ENCODE measurements at places on chromosomes 2 and 18.

GRCh38 chr2:49288902-49289700 is 134.8 kb upstream of the FSHR start:
- peak; percentile 1 for DNase-seq

DNA sequence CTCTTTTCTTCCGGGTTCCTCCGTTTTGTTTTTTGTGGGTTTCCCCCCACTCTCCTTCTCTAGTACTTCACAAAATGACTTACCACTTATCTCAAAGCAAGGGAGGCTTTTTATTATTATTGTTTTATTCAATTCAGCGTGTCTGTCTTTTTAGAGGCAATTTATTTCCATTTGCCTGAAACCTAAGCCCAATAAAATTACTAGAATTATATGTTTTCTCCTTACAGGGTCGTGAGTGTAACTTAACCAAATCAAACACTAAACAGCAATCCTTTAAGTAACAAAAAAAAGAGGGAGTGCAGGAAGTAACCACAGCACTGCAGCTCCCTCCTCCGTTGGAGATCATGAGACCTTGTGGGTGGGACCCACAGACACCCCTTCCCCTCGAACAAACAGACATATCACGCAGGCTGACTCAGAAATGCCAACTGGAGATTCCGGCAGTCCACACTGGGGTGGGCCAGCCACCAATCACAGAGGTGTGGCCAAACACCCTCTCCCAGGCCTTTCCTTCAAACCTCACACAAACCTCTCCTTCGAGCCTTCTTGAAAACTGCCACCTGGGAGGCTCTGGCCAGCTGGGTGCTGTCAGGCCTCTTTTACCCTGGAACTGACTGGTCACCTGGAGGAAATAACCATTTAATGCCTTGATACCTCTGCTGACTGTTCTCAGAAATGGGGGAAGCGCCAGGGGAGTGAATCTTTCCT is 207.1 kb upstream of the SMAD2 start:
- DNase-seq = peak; percentile 66

DNA sequence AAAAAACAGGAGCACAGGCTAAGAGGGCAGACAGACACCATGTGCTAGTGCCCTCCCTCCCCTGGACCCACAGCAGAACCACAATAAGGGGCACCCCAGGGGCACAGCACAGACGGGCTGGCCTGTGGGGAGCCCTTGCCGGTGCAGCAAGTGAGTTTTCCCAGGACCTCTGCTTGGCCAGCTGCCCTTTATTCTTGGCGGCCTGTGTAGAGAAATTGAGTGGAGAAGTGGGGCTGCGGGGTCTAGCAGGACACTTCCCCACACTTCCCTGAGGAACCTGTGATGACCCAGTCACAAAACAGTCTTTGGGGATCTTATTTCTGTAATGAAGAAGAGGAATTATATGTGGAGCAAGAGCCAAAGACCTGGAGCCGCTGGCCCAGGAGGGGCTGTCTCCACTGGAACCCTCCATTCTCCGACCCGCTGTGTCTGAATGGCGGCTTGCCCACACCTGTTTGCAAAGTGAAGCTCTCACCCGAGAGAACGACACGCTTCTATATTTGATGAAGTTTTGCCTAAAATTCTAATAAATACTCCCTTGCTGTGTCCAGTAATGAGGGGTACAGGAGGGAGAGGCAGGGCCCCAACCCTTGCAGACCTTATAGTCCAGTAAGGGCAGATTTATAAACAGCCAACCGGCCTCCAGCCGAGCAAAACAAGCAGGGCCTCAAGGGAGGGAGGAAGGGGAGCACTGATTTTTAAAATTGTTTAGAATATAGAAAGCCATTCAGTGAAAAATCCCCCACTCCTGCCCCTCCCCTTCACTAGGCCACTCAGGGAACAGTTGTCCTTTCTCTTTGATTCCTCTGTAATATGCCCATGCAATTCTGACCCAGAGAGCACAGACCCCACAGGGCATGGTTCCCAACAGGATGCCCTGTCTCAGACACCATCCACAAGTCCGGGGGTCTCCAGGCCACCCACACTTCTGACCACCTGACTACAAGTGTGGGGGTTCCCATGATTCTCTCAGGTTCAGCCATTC is 44.7 kb upstream of the SNED1 start:
- DNase-seq = no peak

- DNase-seq = no peak
Measured at GRCh38 chr2:145743011-145743410, 1223.1 kb upstream of the ZEB2 start.

- peak; percentile 7 for DNase-seq
Measured at GRCh38 chr2:144490017-144490416, 29.9 kb downstream of the ZEB2 start.

DNA sequence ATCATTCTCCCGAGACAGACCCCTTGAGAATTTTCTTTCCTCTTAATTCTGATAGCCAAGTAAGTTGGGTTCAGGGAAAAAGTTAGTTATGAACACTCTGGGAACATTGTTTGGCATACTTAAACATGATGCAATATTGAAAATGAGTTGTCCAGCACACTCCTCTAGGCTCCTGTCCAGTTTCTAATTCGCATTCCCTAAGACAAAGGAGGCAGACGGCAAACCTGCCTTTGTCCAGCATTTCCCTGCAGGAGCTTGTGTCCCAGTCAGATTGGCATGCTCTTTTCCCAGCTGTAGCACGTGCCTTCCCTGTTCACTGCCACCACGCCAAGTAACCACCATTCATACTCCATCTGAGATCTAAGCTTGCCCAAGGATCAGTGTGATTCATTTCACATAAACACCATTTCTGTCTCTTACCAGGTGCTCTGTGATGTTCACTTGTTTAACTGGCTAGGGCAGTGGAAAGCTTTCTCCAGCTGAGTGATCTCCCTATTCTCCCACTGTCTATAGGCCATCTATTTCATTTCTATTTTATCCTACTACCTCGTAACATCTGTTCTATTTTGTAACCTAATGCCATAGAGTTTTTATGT is 150.0 kb upstream of the EPB41L3 start:
- no peak for DNase-seq

- DNase-seq = no peak
Measured at GRCh38 chr2:219213486-219214071, 5.2 kb downstream of the ABCB6 start.

DNA sequence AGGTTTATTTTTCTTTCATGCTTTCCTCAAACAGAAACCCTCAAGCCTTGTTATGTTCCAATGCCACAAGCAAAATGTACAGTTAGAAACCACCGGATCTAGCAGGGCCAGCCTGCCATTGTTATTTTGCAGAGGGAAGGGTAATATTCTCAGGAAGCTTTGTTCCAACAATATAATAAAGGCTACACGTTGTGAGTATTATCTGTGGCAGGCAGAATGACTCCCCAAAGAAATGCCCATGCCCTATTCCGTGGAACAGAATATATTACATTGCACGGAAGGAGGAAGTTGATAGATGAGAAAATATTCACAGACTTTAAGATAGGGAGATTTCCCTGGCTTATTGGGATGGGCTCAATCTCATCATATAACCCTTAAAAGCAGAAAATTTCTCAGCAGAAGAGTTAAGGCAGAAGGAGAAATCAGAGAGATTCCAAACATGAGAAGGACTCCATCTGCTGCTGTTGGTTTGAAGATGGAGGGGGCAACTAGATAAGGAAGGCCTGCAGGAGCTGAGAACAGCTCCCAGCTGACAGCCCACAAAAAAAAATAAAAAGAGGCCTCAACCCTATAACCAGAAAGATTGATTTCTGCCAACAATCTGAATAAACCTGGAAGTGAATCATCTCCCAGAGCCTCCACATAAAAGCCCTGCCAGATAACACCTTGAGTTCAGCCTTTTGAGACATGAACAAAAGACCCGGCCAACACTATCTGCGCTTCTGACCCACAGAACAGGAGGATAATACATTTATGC is 466.6 kb downstream of the LPIN1 start:
- peak; percentile 16 for DNase-seq

DNA sequence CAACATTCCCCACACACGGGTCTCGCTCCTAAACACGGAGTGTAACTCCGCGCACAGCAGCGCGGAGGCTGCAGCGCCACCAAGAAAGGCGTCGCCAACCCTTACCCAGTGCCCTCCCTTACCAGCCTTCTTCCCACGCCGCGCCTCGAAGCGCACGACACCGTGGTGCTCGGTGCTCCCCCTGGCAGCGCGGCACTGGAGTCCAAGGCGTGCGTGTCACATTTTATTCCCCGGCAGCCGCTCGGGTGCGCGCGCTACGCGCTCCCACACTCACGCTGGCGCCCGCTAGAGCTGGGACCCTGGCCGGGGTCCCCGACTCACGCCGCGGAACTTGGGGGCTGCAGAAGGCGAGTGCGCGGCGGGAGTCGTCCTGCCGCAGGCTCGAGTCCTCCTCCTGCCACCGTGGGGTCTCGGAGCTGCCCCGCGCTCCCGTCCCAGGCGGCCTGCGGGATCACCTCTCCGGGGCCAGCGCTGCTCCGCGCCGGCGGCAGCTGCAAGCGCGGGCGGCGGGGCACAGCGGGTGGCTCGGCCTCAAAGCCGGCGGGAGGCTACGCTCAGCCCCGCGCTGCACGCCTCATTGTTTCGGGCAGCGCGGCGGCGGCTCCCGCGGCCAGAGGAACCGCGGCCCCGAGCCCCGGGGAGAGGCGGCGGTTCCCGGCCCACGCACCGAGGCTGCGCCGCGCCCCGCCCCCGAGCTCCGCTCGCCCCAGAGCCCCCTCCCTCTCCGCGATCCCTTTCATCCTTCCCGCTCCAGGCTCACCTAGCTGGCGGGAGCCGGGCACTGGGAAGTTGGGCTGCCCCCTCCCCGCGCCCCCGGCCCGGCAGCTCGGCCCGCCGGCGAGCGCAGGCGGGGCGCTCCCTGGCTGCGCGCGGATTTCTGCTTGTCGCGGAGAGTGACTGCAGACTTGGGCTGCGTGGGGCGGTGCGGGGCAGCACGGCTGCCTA is at the start of gene ST6GAL2:
Gene ST6GAL2 (minus strand): TSS at position 197 of the 945 bp plus-strand sequence. CDS start 42,190 bp downstream, outside the sequence.
- no peak for DNase-seq

DNA sequence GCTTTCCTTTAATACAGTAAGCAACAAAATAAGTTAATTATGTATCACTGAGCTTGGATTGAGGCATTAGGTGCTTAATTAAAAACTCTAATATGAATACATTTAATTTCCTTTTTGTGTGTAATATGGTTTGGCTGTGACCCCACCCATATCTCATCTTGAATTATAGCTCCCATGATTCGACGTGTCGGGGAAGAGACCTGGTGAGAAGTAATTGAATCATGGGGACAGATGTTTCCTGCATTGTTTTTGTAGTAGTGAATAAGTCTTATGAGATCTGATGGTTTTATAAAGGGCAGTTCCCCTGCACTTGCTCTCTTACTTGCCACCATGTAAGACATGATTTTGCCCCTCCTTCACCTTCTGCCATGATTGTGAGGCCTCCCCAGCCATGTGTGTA is 325.4 kb upstream of the CDH7 start:
- no peak for DNase-seq

GRCh38 chr2:101307503-101307902 is 998 bp downstream of the RNF149 start:
- no peak for DNase-seq

DNA sequence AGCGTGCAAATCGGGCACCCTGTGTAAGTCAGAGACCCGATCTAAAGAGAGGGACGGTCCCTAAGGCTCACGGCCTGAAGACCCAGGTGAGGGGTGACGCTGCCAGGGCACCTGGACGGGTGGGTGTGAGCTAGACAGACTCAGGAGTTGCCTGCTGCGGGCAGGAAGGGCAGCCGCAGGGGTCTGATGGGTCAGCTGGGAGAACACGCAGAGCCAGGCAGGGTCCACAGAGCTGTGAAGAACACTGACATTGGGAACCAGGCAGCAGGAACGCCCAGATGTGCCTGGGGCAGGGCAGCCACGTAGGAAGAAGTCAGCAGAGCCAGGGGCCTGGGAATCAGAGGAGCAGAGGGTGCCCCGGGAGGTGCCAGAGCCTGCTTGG is 25.9 kb downstream of the HDAC4 start:
- no peak for DNase-seq

- no peak for DNase-seq
Measured at GRCh38 chr2:148529745-148530144, 114.8 kb upstream of the EPC2 start.

DNA sequence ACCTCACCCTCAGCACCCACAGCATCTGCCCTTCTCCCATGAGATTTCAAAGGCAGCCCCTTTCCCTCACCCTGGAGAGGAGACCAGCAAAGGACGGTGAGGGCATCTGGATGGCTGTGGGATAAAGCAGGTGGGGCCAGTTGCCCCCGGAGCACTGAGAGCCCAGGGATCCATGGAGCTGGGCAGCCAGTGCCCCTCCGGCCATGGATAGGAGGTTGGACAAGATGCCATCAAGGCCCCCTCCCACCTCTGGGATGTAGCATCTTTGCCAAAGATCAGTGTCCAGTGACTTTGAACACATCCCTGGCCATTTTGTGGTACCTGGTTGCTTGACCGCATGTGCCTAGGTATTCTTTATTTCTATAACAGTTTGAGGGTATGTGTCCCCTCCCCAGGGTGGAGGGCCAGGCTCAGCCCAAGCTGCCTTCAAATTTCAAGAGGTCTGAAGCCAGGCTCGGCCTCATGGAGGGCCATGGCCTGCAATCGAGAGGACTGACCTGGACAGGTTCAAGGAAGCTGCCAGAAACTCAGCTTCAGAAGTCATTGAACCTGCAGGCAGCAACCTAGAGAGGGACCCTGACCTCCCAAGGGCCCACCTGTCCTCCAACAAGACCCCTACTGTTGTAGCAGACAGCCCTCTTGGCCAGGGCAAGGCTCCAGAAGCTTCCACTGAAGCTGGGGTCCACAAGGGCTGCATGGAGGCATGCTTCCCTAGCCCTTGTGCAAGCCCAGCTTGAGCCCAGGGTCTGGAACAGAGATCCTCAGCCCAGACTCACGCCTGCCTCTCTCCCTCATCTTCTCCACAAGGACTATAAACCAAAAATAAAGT is 55.5 kb upstream of the BIN1 start:
- no peak for DNase-seq

DNA sequence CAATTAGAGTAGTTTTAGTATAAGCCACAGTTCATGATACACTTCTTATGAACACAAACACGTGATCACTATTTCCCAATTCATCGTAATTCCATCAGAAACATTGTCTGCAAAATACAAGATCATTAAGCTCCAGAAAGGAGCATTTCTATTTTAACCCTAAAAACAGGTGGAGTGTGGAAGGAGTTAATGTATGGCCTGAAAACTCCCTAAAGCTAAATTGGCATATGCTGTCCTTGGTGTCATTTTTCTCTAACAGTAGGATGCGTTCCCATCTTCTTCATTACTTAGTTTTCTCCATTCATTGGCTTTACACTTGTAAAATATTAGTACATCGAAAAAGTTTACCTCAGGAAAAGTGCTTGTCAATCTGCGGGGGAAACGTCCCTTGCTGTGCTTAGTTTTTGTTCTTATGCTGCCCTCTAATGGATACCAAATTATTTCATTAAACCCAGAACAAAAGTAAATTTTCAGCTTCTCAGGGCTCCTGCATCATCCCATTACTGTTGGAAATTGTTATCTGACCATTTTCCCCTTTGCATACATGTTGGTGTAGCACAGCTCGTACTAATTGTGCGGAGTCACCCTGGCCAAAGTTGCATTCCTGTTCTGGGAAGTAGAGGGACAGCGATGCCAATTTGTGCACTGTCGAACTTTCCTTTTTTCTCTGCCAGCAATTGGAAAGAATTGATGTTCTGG is 153.4 kb downstream of the GPD2 start:
- peak; percentile 27 for DNase-seq

- DNase-seq = no peak
Measured at GRCh38 chr18:35524226-35524625, 26.5 kb upstream of the INO80C start.

GRCh38 chr18:79849328-79850207 is 51.8 kb downstream of the KCNG2 start:
- DNase-seq = no peak

- no peak for DNase-seq
Measured at GRCh38 chr2:160336635-160337034, 136.6 kb upstream of the ITGB6 start.

- DNase-seq = no peak
Measured at GRCh38 chr2:17637131-17637906, 96.8 kb downstream of the VSNL1 start.

GRCh38 chr2:108640731-108641130 is 78.6 kb upstream of the RANBP2 start:
- no peak for DNase-seq

Measured in Jurkat, Clone E6-1 (cell line).